Bronchial epithelial cell (primary cell): ENCODE measurements at places on chromosomes 16 and 17. TPM values are rescaled to one million over a fixed set of nuclear protein-coding genes. Genes with fewer than 3 reads are reported as not detected.

PPP1R27 gene
- total RNA-seq, result 0.13 TPM in 1 of 2 replicates, not detected in the other

OTOA gene
- not detected in 2 replicates for total RNA-seq

RNF227 gene
- total RNA-seq, result 7.8 and 8.2 TPM in 2 replicates

KRTAP2-2 gene
- not detected in 2 replicates for total RNA-seq

CIAPIN1 gene
- total RNA-seq, result 71.3 and 81.2 TPM in 2 replicates

HNF1B gene
- total RNA-seq, result not detected in 2 replicates

ZG16B gene
- total RNA-seq, result 0.53 and 0.90 TPM in 2 replicates
